ENCODE measurements at places on chromosomes 11 and 22. TPM values are rescaled to one million over a fixed set of nuclear protein-coding genes. Genes with fewer than 3 reads are reported as not detected.
A peak's percentile ranks its signal among the peaks of the same experiment; 100 is the strongest.

- peaks cover 12% of the 10 kb centered on the region for H3K4me1 ChIP-seq
- no peak overlapping the region for H3K4me3 ChIP-seq
- H3K27me3 ChIP-seq = no peaks in the 10 kb centered on the region
- no peaks in the 10 kb centered on the region for H3K36me3 ChIP-seq
Measured at GRCh38 chr11:84882056-84882455, 745.1 kb downstream of the DLG2 start.

- DNase-seq = peak; percentile 48
- no peak overlapping the region for H3K4me3 ChIP-seq
- no peak overlapping the region for H3K27ac ChIP-seq
- peaks cover 9% of the 10 kb centered on the region for H3K4me1 ChIP-seq
- H3K36me3 ChIP-seq = no peaks in the 10 kb centered on the region
Measured at GRCh38 chr11:112277941-112278340, 17.3 kb upstream of the PLET1 start.

DNA sequence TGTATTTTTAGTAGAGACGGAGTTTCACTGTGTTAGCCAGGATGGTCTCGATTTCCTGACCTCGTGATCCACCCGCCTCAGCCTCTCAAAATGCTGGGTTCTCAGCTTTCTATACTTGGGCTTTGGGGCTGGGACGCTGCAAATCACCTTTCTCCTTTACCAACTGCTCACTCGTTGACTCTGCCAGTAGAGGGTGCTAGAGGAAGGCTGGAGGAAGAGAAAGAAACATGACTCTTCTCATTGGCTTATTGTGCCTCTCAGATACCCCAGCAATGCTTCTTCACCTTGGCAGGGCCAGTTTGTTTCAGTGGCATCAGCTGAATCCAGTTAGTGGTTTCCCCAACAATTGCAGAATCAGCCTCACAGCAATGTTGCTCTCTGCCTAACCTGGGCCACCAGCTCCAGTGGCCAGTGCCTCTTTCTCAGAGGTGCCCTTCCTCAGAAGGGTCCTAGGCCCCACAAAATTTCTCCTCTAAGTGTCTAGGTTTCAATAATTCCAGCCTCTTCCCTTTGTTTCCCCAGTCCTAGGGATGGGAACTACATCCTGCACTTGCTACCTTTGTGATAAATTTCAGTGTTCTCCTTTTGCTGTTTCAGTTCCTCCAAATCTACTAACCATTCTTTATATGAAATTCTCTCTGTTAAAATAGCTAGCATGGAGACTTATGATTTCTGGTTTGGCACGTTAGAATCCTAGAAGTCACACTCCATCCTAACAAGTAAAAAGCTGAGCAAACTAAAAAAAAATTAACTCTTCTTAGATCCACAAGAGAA lies 71.5 kb upstream of the VSTM5 start:
- no peaks in the 10 kb centered on the region for H3K36me3 ChIP-seq
- H3K27me3 ChIP-seq = no peaks in the 10 kb centered on the region
- 0 out of 2 replicates have a peak, but pooled peaks cover 3% of the 10 kb centered on the region for H3K4me1 ChIP-seq

GRCh38 chr11:126996036-126996804 lies 4.3 kb downstream of the KIRREL3 start:
- H3K4me3 ChIP-seq = no peak overlapping the region
- H3K36me3 ChIP-seq = no peaks in the 10 kb centered on the region
- H3K27me3 ChIP-seq = no peaks in the 10 kb centered on the region
- 0 out of 2 replicates have a peak overlapping the region, but pooled peaks have one; percentile 20 for H3K27ac ChIP-seq

Gene OR8D1
- polyA plus RNA-seq = not detected

Gene SPA17
- 14.0 TPM for polyA plus RNA-seq

Gene MPZL3
- polyA plus RNA-seq = 0.72 TPM
